ENCODE measurements at places on chromosomes 4 and X. TPM values are rescaled to one million over a fixed set of nuclear protein-coding genes. Genes with fewer than 3 reads are reported as not detected.

DNA sequence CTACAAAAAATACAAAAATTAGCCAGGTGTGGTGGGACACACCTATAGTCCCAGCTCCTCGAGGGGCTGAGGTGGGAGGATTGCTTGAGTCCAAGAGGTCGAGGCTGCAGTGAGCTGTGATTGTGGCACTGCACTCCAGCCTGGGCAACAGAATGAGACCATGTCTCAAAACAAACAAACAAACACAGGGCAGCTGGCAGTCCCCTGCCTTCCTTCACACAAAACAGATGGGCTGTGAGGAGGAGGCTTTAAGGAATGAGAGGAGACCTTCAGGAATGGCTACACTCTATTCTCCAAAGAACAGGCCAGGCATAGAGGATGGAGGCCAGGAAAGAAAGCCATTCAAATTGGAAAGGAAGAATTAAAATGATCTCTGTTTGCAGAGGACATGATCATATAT lies 65.6 kb upstream of the MAML3 start:
- DNase-seq: no peak

- no peak for DNase-seq
Observed at GRCh38 chr4:29043411-29043810, 1676.8 kb upstream of the PCDH7 start.

DNA sequence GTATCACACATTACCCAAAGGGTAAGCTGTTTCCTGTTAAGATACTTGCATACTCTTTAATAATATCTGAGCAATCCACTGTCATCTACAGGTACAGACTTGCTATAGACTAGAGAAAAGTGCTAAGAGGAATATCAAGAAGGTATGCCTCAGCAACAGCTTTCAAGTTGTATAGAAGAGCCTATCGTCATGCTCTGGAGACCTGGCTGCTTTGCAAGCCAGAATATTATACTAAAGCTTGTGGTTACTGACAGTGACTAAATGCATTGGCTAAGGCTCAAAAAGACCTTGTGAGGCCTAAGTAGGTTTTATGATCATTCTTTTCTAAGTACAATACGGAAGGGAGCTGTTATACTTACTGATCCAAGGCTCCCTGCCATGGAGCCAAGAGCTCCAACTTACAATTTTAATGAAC lies 11.3 kb downstream of the LAMP2 start:
- no peak for DNase-seq

GRCh38 chr4:139619644-139620043 lies 46.0 kb upstream of the MGST2 start:
- peak; percentile 22 for DNase-seq

DNA sequence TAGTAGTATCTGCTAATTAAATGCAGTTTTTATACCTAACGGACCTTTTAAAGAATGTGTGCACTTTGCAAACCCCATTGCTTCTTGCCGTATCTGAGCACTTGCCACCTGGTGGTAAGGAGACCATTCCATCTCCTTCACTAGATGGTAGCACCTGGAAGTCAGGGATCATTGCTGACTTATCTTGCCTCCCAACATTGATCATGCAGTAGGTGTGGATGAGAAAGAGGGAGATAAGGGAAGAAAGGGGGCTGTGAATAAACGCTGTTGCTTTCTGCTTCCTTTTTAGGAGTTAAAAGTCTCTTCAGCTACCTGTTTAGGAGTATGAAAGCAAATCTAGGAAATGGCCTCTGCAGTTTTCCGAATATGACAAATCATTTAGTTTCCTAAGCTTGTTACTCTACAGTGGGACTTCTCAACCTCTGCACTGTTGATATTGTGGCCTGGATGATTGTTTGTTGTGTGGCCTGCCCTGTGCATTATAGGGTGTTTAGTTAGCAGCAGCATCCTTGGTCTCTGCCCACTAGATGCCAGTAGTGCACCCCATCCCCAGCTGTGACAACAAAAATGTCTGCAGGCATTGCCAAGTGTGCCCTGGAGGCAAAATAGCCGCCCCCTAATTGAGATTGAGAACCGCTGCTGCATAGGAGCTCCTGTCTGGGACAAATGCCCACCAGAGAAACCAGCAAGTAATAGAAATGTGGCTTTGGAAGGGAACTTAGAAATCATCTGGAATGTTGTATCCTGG lies 38.8 kb downstream of the GAB1 start:
- DNase-seq: peak; percentile 65

The PDGFC gene
- total RNA-seq: 22.0 TPM

The MUC7 gene
- not detected for total RNA-seq

The SRPX2 gene
- total RNA-seq: 4.0 TPM
